Astrocyte (in vitro differentiated cells and primary cell): ENCODE measurements at places on chromosomes 16 and 17. TPM values are rescaled to one million over a fixed set of nuclear protein-coding genes. Genes with fewer than 3 reads are reported as not detected.

The RAPGEFL1 gene
- total RNA-seq, result 6.8 and 7.0 TPM in 2 replicates

The GNG13 gene
- total RNA-seq, result not detected in 2 replicates

The EFNB3 gene
- total RNA-seq, result 7.0 and 7.6 TPM in 2 replicates

The TMIGD1 gene
- total RNA-seq, result not detected in 2 replicates

The HBZ gene
- total RNA-seq, result not detected in 2 replicates

The KRTAP4-9 gene
- not detected in 2 replicates for total RNA-seq
